SK-N-SH treated with all-trans-retinoic acid at 6 μM for 48 hours (cell line): ENCODE measurements at places on chromosomes 11 and 22.

GRCh38 chr11:33874433-33874832, 17.4 kb downstream of the LMO2 start:
- no peak for ATAC-seq

DNA sequence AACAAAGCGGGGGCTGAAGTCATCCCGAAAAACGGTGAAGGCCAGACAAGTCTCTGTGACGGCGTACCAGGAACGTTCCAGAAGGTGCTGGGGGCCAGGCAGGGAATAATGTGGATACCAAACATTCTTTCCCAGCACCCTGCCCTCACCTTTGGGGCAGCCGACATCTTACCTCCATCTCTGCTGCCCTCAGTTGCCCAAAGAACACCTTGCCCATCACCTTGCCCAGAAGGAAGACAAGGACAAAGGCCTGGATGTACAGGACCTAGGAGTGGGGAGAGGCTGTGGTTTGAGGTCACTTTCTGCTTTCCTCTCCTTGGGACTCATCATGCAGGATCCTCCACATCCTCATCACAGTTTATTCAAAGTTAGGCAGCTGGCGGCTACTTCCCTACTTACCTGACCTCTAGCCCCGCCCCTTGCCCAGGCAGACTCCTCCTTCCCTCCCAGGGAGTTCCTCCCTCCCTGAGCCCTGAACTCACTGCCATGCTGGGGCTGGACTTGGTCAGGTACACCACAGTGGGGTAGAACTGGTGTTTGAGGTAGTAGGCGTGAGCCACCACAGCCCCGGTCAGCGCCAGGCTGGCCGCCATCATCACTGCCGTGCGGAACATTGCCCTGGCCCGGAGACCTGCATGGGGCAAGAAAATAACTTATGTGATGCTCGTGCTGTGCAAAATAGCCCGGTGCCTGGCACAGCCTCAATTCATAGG, 1.2 kb downstream of the SYVN1 start:
- no peak for ATAC-seq

DNA sequence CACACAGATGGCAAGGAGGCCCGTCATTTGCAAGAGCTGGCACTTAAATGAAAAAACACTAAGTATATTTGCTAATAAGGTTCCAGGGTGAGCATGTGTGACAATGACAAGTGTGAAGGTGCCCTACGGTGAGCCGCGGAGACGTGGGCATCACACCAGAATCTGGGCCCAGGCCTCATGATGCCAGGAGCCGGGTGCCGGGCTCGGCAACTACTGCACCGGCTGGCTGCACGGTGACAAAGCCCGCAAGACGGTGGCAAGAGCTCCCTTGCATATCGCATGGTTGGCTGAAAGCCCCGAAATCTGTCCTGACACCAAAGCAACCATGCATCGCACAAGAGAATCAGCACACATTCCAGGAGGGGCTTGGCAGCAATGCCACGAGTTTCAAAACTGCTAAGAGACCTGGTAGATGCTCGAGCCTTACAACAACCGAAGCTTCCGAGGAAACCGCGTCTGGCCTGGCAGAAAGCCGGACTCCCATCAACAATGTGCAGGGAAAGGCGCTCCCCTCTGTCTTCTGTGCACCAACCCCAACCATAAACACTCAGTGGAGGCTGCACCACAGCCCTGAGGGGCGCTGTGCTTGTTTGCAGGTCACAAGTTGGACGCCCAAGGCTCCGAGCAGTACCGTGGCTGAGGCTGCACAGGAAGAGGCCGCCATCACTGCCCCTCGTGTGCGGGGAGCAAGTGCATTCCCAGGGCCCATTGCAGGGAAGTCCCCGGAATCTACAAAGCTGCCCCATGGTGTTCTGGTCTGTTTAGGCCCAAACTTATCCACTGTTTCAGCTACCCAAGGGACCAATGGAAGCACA, 339.7 kb downstream of the CTTN start:
- ATAC-seq: no peak

DNA sequence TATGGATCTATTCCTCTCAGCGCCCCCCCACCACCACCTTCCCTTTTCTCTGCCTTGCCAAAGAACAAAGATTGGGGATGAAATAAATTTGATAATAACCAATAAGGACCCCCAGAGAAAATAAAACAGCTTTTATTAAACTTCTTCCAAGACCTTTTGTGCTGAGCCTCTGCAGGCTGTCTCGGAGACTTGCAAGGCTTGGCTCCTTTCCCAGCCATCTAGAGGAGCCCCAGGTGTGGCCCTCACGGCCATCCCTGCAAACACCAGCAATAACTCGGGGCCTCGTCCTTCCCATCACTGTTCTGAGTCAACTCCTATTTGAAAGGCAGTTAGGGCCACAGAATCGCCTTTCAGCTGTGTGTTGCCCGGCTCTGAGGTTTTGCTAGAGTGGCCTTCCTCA, 51.2 kb upstream of the LMO1 start:
- no peak for ATAC-seq

DNA sequence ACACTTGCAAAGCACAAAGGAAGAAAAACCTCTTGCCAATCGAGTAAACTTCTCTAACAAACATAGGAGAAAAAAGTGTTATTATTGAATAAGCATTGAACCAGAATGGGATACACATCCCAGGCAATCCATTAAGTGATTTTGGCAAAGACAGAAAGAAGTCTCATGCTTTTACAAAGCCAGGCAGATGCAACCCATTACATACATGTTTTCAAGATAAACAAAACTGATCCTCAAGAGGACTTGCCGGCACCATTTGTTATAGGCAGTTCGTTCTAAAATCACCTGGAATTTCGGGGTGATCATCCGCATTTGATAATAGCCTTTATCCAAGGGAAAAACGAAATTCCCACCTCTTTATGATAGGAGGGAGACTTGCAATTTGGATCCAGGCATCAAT, 97.5 kb upstream of the RAG2 start:
- ATAC-seq: no peak

DNA sequence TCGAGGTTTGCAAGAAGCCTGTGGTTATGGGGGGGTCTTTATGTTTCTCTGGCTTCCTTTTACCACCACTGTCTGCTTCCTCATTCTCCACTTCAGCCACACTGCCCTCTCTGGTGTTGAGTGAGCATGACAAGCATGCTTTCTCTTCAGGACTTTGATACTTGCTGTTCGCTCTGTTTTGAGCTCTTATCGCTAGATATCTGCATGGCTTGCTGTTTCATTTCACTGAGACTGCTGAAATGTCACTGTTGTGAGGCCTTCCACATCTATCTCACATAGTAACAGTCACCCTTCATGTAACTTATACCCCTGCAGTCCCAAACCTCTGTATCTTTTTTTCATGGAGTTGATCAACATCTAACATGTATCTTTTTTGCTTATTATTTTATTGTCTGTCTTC, 59.8 kb downstream of the TMEM135 start:
- peak; percentile 96 for ATAC-seq

DNA sequence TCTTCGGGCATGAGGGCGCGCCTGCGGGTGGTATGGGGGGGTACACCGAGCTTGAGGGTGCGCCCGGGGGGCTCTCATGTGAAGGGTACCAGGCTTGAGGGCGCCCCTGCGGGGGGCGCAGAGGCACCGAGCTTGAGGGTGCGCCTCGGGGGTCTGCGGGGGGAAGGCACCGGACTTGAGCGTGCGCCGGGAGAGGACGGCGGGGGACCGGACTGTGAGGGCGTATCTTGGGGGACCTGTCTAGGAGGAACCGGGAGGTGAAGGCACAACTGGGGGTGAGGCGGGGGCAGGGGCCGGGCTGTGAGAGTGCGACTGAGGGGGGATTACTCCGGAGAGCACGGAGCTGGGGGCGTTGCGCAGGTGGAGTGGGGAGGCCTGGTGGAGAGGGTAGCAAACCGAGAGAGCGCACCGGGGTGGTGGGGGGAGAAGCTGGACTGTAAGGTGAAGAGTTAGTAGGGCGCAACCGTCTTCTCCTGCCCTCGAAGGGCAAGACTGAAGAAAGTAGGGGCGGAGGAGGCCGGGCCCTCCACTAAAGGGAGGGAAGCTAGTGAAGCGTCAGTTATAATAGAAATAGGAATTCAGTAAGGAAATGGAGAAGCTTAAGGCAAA, 1.1 kb upstream of the DDX6 start:
- peak; percentile 14 for ATAC-seq

DNA sequence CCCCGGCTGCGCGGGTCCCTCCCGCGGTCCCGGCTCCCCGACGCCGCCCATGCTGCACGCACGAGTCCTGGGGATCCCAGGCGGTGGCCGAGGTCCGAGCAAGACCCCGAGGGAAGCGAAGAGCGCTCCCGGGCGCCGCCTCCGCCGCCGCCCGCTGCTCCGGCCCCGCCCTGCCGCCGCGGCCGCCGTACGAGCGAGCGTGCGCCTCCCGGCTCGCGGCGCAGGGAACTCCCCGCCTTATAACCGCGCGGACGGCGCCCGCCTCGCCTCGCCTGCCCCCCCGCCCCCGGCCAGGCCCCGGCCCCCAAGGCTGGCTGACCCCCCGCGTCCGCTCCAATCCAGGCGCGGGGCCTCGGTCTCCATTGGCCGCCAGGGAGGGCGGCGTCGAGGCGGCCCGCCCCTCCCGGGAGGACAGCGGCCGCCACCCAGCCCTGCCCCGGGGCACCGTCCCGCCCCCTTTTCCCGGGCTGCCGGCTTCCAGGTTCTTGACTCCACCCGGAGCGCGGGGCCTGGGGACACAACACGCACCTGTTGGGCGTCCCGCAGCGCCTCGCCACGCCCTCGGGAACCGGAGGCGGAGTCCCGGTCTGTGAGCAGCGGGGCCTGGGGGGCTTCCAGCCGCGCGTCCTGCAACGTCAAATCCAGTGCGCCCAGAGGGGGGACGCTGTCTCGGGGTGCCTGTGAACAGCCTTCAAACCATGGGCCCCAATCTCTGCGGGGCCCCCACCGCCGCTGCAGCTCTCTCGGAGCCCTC, at the start of gene FADS3:
Gene FADS3 (minus strand): TSS at position 215 of the 754 bp plus-strand sequence. CDS start 164 bp downstream, at position 51.
- peak; percentile 87 for ATAC-seq

DNA sequence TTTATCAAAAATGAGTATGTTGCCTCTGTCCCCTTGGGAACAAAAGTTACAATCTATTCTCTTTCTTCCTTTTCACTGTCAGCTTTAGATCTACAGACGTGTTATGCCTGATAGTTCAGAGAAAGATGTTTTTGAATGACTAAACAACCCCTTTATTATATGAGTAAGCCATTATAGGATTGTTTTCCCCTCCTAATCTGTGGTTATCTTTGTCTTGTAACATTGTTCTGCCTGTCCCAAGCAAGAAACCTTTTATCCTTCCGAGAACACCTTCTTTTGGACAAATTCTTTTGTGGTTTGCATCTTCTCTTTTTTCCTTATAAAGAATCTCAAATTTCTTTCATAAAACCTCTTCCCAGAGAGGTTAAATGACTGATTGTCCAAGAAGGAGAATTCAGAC, 208.4 kb downstream of the DDX10 start:
- no peak for ATAC-seq

- no peak for ATAC-seq
Measured at GRCh38 chr11:65206441-65206841, 24.7 kb downstream of the CAPN1 start.

DNA sequence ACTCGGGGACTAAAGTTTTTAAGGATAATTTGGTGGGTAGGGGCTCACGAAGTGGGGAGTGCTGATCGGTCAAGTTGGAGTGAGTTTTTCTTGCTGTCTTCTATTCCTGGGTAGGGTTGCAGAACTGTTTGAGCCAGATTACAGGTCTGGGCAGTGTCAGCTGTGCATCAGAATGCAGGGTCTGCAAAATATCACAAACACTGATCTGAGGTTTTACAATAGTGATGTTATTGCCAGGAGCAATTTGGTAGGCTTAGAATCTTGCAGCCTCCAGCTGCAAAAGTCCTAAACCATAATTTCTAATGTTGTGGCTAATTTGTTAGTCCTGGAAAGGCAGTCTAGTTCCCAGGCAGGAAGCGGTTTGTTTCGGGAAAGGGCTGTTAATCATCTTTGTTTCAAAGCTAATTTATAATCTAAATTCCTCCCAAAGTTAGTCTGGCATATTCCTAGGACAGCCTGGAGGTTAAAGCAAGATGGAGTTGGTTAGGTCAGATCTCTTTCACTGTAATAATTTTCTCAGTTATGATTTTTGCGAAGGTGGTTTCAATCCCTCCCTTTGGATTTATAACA, 39.7 kb upstream of the CALCA start:
- ATAC-seq: no peak

- ATAC-seq: no peak
Measured at GRCh38 chr11:70359451-70360205, 38.7 kb upstream of the CTTN start.

DNA sequence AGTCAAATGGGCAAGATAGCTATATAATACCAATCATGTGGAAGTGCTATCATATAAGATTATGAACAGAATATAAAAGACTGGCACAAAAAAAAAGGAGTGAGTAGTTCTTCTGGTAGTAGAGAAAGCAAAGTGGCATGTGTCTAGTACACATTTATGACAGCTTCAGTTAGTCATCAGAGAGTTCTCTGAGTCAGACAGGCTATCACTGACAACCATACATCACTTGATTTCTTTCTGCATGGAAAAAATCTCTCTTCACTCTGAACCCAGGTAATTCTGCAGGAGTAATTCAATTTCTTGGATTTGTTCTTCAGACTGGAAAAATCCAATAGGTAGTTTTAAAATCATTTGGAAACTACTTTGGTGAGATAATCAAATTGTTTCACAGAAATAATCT, 286.8 kb upstream of the ANO3 start:
- no peak for ATAC-seq

DNA sequence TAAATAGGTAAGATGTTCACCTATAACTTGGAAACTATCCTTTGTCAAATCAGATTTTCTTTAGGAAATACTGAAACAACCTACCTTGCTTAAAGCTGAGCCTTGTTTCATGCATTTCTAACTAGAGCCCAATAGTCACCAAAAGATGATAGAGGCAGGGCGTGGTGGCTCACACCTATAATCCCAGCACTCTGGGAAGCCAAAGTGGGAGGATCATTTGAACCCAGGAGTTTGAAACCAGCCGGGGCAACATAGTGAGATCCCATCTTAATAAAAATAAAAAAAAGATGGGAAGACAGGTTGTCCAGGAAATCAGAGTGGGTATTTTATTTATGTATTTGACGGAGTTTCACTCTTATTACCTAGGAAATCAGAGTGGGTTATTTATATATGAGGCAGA, 38.3 kb downstream of the DDX6 start:
- no peak for ATAC-seq

GRCh38 chr11:19988598-19988997, 171.7 kb downstream of the DBX1 start:
- ATAC-seq: peak; percentile 97

DNA sequence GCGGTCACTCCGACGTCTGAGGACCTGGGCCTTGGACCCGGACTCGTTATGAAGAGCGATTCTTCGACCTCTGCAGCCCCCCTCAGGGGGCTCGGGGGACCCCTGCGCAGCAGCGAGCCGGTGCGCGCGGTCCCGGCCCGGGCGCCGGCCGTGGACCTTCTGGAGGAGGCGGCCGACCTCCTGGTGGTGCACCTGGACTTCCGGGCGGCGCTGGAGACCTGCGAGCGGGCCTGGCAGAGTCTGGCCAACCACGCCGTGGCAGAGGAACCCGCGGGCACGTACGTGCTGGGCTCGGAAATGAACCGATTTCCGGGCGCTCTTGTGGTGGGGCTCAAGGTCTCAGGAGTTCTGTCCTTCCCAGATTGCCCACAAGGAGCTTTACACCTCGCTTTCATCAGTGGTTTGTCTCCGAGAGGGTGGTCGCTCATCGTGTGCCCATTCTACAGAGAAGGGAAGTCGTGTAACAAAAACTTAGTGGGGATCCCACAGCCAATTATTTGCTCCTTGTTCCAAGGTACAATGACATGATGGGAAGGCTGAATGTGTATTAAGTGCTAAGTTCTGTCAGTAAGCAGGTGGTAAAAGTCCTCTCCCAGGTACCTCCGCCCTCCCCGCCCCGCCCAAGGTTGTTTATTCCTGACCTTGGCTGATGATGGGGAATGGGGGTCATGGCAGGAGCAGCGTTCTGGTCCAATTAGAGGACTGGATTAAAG, 695 bp downstream of the PEX26 start:
- ATAC-seq: peak; percentile 38
